ENCODE measurements at places on chromosomes 7 and 10.

- no peak for DNase-seq
Observed at GRCh38 chr7:42548816-42549611, 312.0 kb upstream of the GLI3 start.

DNA sequence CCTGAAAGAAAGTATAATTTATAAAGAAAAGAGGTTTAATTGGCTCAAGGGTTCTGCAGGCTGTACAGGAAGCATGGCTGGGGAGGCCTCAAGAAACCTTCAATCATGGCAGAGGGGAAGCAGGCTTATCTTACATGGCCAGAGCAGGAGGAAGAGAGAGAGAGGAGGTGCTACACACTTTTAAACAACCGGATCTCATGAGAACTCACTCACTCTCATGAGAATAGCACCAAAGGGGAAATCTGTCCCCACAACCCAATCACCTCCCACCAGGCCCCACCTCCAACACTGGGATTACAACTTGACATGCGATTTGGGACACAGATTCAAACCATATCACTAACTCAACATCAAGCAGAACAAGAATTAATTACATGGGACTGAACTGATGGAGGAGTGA lies 6.9 kb upstream of the ZNF485 start:
- DNase-seq, result no peak

DNA sequence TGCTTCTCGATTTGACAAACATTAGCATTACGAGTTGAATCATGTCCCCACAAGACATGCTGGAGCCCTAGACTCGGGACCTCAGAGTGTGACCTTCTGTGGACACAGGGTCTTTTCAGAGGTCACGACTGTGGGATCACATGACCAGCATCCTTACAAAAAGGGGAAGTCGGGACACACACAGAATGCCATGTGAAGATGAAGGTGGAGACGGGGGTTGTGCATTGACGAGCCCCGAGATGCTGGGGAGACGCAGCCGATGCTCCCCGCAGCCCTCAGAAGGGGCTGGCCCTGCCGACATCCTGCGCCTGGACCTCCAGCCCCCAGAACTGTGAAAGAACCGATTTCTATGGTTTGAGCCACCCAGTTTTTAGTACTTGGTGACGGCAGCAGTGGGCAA lies 7.5 kb downstream of the ZFAND2A start:
- no peak for DNase-seq

GRCh38 chr10:43203448-43204041 lies 63.3 kb downstream of the RASGEF1A start:
- no peak for DNase-seq

DNA sequence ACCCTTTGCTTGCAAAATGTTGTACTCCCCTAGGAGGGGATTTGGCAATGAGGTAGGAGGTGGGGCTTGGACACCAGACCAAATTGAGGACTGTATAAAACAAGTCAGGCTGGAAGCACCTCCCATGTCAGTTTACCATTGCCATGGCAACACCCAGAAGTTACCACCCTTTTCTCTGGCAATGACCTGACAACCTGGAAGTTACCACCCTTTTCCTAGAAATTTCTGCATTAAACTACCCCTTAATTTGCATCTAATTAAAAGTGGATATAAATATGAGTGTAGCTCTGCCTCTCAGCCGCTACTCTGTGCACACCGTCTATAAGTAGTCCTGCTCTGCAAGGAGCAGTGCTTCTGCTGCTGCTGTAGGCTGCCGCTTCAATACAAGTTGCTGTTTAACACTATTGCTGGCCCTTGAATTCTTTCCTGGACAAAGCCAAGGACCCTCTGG lies 7.8 kb upstream of the BLNK start:
- no peak for DNase-seq

DNA sequence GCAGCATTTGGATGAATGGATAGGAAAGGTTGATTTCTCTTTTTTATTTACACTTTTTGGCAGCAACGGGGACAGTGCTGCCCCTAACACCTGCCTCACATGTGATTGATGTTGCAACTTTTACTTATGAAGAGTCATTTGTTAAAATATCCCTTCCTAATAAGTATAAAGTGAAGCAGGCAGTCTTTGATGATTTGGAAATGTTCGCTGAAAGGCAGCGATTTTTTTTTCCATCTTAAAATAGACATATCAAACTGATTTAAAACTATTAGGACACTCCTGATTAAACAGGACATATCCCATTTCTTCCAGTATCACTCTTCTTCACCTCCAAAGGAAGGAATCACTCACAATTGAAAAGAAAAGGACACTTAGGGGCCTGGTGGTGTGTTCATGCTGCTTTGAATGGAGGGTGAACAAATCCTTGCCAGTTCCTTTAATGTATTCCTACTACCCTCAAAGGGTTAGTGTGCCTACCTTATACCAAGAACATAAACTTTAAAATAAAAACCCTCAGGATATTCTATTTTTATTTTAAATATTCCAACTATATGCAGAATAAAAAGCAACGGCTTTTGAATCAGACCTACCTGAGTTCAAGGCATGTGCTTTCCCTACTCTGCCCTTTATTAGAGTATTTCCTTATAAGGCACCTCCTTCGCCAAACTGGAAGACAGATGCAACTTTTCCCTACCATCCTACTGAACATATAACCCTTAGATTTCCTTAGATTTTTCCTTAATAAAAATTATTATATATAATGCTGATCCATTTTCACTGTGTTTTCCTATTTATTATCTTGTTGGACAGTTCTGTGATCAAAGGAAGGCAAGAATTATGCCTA lies 1.1 kb downstream of the ADK start:
- DNase-seq, result no peak

DNA sequence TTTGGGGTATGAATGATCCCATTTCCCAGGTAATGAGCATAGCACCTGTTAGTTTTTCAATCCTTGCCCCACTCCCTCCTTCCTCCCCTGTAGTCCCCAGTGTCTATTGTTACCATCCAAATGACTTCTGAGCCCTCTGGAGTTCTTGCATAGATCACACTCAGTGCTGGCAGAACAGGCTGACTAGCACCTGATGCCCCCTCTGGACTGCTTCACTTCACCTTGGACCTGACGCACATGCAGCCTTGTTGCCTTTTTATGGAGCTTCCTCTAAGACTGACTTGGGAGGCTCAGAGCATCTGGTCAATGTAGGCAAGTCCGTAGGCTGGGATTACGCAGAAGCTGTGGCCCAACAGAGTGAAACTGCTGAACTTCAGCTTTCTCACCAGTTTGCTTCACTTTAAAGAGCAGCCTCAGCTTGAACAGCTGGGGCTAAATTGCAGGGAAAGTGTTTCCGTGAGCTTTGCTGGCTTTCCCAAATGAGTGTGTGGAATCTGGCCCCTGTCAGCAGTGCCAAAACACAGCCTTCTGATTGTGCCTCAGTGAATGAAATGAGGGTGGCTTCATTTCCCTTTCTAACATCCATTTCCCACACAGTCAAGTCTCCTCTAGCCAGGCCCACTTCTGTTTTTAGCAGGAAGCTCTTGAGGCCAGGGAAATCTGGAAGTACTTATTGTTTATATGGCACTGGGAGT lies 48.5 kb downstream of the NXPH1 start:
- DNase-seq, result no peak

DNA sequence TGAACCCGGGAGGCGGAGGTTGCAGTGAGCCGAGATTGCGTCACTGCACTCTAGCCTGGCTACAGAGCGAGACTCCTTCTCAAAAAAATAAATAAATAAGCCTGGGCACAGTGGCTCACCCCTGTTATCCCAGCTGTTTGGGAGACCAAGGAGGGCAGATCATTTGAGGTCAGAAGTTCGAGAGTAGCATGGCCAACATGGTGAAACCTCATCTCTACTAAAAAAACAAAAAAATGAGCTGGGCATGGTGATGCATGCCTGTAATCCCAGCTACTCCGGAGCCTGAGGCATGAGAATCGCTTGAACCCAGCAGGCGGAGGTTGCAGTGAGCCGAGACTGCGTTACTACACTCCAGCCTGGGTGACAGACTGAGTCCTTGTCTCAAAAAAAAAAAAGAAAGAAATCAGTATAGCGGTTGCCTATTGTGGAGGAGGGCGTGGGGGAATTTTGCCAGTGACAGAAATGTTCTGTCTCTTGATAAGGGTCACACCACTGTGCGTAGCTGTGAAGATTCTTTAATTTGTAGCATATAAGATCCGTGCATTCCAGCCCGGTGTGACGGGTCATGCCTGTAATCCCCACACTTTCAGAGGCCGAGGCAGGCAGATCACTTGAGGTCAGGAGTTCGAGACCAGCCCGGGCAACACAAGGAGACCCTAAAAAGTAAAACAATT lies 17.9 kb upstream of the EIF3B start:
- no peak for DNase-seq

DNA sequence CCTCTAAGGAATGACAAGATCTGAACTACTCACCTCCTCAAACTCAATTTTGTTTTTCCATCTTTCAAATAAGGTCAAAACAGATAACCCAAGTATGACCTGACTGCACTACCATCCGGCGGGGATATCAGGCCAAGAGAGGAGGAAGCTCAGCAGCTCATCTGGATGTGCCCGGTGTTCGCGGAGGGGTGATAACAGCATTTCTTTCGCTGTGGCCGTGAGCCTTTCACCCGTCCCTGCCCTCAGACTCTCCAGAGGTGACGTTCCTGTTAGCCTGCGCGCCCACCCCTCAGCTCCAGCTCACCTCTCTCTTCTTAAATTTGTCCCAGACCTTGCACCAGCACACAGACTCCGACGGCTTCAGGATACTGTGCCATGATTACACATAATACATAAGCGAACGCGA lies 526 bp downstream of the ZNF248 start:
- DNase-seq, result no peak

DNA sequence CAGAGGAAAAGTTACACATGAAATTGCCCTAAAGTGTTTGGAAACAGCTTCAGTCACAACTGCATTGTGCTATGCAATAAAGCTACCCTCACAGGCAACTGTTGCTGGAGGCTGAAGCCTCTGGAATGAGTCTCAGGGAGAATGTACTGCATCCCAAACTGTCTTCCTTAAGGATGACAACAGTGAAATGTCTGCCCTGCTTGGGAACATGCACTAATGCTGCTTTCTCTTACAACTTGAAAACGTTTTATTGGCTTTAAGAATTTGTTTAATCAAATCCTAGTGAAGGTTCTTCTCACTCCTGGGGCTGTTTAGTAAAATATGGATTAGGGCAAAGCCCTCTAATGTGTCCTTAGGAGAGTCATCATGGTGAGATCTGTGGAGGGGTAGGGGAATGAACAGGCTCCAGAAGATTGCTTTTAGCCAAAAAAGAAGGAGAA lies 215.4 kb downstream of the TWIST1 start:
- DNase-seq, result peak; percentile 29

GRCh38 chr10:5665373-5666007 lies 905 bp downstream of the ASB13 start:
- peak; percentile 59 for DNase-seq

DNA sequence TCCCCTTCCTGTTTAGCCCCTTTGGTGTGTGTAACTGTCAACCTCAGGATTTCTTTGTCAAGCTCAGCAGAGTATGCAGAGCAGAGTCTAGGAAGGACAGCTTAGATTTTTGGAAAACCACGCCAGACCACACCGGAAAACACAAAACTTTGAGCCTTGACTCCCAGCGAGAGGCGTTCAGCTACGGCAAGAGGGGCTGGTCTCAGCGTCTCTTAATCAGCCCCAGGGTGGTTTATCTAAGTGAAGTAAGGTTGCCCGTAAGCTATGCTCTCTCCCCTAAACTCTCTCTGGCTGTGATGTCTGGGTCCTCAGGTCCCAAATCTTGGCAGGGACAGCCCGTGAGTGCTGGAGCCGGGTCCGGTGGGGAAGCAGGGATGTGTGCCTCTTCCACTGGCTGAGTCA lies 230.9 kb downstream of the KLF6 start:
- no peak for DNase-seq

GRCh38 chr10:111249925-111250324 lies 173.1 kb downstream of the ADRA2A start:
- DNase-seq, result no peak

- no peak for DNase-seq
Observed at GRCh38 chr10:117472872-117473271, 69.7 kb upstream of the EMX2 start.

DNA sequence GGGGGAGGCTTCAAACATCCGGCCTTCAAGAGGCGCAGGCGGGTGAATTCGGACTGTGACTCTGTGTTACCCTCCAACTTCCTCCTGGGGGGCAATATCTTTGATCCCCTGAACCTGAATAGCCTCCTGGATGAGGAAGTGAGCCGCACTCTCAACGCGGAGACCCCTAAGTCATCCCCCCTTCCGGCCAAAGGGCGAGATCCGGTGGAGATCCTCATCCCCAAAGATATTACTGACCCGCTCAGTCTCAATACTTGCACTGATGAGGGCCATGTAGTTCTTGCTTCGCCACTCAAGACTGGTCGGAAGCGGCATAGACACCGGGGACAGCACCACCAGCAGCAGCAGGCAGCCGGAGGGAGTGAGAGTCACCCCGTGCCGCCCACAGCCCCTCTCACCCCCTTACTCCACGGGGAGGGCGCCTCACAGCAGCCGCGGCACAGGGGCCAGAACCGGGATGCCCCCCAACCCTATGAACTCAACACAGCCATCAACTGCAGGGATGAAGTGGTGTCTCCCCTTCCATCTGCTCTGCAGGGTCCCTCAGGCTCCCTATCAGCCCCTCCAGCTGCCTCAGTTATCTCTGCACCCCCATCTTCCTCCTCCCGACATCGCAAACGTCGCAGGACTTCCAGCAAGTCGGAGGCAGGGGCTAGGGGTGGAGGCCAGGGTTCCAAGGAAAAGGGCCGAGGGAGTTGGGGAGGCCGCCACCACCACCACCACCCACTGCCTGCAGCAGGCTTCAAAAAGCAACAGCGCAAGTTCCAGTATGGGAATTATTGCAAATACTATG lies 1.1 kb downstream of the MEPCE start:
- no peak for DNase-seq
